Astrocyte of the hippocampus (primary cell): ENCODE measurements at places on chromosomes 13 and 19.

DNA sequence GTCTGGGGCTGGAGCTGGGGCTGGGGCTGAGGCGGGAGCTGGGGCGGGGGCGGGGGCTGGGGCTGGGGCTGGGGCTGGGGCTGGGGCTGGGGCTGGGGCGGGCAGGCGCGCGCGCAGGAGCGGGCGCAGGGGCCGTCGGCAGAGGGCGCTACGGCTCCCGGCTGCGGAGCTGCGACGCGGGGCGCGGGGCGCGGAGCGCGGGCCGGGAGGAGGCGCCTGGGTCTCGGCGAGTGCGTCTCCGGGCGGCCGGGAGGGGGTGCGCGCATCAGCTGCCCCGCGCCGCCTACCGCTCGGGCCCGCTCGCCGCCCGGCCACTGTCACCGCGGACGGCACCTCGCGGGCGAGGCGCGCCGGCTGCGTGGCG is 422 bp upstream of the MTUS2 start:
- peak; percentile 65 for DNase-seq

DNA sequence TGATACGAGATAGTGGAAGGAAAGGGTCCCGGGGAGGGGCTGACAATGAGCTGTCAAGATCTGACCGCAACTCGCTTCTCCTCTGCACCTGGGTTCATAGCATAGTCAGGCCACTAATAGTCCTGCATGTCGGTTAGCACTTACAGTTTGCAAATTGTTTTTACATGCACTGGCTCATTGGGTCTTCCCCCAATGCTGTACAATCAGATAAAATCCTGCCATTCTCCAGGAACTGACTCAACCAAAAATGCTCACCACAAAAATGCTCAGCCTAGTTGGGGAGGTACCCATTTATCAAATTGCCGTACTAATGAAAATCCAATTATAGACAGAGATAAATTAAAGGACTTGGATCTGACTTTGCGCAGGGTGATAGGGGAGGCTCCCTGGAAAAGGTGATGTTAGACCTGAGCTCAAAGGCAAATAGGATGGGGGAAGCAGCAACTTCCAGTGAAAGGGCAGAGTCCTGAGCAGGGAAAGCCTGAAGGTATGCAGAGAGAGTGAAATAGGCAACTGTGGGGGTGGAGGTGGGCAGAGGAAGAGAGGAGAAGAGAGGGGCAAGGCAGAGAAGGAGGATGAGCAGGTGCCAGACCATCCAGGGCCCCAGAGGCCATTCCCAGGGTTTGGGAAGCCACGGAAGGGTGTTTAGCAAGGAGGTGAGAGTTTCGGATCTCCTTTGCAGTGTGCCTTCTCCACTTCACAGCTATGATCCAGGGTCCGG is 326.1 kb upstream of the TSHZ3 start:
- peak; percentile 74 for DNase-seq

DNA sequence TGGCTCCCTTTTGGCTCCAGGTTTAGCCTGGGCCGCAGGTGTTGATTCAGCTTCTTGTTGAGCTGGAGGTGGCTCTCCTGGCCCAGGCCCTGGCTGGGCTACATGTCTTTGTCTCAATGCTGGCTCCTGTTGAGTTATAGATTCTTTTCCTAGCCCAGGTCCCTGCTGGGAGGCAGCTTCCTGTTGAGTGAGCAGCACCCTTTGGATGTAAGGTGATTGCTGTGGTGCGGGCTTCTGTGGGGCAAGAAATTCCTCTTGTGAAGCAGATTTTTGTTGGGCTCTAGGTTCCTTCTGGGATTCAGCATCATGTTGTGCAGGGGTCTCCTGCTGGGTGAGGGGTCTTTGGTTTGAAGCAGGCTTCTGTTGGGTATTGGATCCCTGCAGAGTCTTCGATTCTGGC is 545 bp downstream of the LIPE start:
- DNase-seq: no peak

DNA sequence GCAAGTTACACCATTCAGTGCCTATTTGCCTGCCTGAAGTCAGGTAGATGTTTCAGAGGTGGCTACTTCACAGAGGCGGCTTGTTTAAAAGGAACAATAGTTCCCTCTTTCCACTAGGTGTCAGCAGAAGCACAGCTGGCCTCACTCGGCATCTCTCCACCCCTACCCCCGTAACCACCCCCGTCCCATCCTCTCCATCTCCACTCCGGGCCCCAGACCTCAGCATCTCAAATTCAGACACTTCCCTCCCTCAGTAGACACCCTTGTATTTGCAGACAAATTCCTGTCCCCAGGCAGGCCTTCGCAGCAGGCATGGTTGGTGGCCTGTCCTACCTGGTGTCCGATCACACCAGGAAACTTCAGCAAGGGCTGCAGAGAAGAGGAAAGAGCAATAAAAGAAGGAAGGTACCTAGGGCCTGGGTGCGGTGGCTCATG is 9.1 kb upstream of the DPP9 start:
- DNase-seq: peak; percentile 77

- no peak for DNase-seq
Observed at GRCh38 chr13:32504876-32505275, 33.7 kb downstream of the N4BP2L2 start.
